ENCODE measurements at places on chromosomes 12 and 14. TPM values are rescaled to one million over a fixed set of nuclear protein-coding genes. Genes with fewer than 3 reads are reported as not detected.

DNA sequence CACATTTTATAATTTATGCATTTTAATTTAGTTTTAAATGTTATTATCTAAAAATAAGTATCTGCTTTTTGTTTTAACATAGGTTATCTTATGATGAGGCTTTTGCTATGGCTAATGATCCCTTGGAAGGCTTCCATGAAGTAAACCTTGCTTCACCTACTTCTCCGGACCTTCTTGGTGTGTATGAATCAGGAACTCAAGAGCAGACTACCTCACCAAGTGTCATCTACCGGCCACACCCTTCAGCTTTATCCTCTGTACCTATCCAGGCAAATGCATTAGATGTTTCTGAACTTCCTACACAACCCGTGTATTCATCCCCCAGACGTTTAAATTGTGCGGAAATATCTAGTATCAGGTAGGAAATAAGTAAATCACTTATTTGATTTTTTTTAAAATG lies 16.6 kb downstream of the RAB3IP start:
- H3K36me3 ChIP-seq: no peaks in the 10 kb centered on the region
- no peak for DNase-seq
- no peak overlapping the region for H3K27ac ChIP-seq
- no peaks in the 10 kb centered on the region for H3K27me3 ChIP-seq
- H3K4me3 ChIP-seq: no peak overlapping the region

DNA sequence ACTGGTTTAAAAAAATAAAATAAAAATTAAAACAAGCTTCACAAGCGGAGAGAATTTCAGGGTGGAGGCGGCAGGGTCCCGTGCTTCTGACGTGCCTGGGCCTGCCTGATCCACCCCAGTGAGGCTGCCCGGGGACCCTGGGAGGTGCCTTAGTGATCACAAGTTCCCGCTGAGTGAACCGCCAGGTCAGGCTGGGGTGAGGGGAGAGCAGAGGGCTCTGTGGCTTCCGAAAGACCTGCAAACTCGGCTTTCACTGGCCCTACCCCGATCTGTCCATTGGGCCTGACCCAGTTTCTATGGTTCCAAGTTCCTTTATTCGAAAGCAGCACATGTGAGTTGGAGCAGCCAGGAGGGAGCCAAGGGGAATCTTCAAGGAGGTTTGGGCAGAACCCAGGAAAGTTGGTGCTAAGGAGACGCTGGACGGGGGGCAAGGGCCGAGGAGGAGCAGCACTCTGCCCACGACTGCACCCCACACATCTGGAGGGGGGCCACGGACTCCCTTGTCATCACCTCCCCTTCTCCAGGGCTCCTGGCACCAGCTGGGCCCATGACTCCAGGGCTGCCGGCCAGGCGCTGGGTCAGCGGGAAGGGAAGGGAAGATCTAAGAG lies 12.9 kb downstream of the MMP14 start:
- H3K4me1 ChIP-seq: peaks cover 12% of the 10 kb centered on the region
- H3K36me3 ChIP-seq: no peaks in the 10 kb centered on the region
- DNase-seq: no peak
- no peak overlapping the region for H3K4me3 ChIP-seq
- no peaks in the 10 kb centered on the region for H3K27me3 ChIP-seq

- no peak for DNase-seq
- no peak overlapping the region for H3K4me3 ChIP-seq
- no peaks in the 10 kb centered on the region for H3K27me3 ChIP-seq
Measured at GRCh38 chr14:91339671-91340369, 77.8 kb downstream of the CCDC88C start.

- H3K27ac ChIP-seq: no peak overlapping the region
- no peaks in the 10 kb centered on the region for H3K4me1 ChIP-seq
- no peaks in the 10 kb centered on the region for H3K36me3 ChIP-seq
Measured at GRCh38 chr14:68599896-68600610, 192.8 kb downstream of the ZFP36L1 start.

DNA sequence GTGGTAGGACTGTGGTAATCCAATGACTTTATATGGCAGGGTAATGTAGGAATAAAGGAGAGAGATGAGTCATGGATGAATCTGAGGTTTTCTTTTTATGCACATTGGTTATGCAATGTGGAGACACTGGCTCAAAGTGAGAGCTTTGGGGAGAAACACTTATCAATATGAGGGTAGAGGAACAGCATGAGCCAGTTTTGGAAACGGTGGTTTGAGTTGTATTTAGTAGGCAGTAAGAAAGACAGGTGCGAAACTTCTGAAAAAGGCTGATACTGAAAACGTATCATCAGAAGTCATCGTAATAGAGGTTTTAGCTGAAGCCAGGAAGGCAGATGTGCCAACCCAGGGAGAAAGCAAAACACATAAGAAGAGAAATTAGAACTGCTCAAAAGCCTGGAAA lies 854.8 kb upstream of the SEL1L start:
- H3K27ac ChIP-seq: no peak overlapping the region
- H3K4me3 ChIP-seq: no peak overlapping the region
- H3K27me3 ChIP-seq: no peaks in the 10 kb centered on the region
- no peaks in the 10 kb centered on the region for H3K4me1 ChIP-seq
- no peak for DNase-seq

DNA sequence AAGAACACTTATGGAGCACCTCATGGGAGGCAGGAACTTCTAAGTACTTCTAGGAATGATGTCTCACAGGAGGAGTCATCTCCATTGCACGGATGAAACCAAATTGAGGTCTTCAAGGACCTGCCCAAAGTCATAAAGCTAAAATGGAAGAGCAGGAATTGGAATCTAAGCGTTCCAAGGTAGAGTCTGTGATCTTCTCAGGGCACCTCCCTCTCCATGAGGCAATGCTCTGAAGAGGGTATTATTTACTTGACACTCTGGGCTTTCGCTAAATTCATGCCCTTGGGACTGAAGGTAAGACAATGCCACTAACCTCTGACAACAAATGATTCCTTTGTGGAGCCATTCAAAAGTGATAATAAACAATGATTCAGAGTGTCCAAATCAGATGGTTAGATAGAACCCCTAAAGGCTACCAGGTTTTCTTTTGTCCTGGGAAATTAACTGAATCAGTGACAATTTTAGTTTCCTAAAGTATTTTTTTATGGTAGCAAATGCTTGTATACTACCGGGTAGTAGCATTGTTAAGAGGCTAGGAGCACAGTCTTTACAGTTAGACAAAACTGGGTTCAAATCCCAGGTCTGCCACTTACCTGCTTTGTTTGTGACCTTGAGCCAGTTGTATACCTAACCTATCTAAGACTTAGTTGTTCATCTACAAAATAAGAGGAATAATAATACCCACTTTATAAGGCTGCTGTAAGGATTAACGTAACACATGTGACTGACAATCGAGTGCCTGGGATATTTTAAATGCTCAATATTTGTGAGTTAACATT lies 12.3 kb downstream of the HMGA2 start:
- H3K4me1 ChIP-seq: no peaks in the 10 kb centered on the region
- DNase-seq: no peak
- no peaks in the 10 kb centered on the region for H3K36me3 ChIP-seq

DNA sequence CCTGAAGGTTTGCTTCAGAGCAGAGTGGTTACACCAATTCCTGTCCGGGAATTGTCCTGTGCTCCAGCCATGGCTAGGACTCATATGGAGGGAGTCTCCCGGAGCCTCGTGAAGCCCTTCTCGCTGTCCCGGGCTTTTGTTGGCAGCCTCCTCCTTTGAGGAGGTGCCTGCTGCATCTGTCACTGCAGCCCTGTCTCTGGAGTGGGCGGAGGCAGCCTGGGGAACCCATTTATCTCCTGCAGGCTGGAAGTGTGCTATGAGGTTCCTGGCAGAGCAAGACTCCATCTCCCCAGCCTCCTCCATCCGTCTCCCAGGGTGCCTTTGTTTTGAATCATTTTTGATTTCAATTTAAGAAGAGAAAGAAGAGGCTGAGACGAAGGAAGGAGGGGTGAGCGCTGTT lies 355.3 kb downstream of the GLT1D1 start:
- no peaks in the 10 kb centered on the region for H3K4me1 ChIP-seq
- DNase-seq: no peak
- H3K27me3 ChIP-seq: no peaks in the 10 kb centered on the region
- no peaks in the 10 kb centered on the region for H3K36me3 ChIP-seq

DNA sequence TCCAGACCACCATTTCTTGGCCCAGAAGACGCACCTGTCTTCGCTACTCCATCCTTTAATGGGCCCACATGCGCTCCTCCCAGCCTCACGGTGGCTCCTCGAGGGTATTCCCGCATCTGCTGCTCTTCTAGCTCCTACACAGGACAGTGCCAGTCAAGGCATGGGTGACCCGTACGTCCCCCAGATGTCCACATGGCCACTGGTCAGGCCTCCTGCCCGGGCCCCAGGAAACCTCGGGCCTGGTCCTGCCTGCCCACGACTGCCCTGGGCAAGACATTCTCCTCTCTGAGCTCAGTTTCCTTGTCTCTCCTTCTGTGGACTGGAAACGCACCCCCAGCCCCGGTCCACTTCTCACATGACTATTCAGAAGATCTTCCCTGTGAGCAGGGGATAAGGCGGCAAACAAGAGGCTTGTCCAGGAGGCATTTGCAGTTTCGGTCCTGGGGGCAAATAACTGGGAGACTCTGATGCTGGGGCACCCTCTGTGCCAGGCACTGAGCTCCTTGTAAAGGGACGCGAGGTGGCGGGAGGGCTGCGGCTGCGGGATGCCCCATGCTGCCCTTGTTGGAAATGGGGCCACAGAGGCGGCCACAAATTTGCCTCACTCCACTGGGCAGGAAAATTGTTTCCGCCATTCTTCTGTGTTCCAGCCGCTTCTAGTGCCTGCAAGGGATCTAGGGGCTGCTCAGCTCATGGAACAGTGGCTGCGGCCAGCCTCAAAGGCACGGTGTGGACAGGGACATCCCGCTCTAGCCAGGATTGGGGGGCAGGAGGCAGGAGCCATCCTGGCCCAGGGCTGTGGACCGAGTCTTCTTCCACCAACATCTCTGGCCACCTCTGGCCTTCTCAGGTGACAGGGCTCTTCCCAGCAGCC lies 6.8 kb upstream of the BEGAIN start:
- no peak for DNase-seq
- H3K4me1 ChIP-seq: no peaks in the 10 kb centered on the region
- H3K36me3 ChIP-seq: no peaks in the 10 kb centered on the region
- H3K27me3 ChIP-seq: no peaks in the 10 kb centered on the region
- no peak overlapping the region for H3K27ac ChIP-seq

- H3K4me1 ChIP-seq: no peaks in the 10 kb centered on the region
- no peaks in the 10 kb centered on the region for H3K36me3 ChIP-seq
- no peaks in the 10 kb centered on the region for H3K27me3 ChIP-seq
- no peak overlapping the region for H3K27ac ChIP-seq
- H3K4me3 ChIP-seq: no peak overlapping the region
Measured at GRCh38 chr12:87439990-87440827, 589.0 kb downstream of the C12orf50 start.

GRCh38 chr12:116233669-116234068 lies 43.8 kb downstream of the MED13L start:
- no peaks in the 10 kb centered on the region for H3K27me3 ChIP-seq
- H3K4me1 ChIP-seq: peaks cover 13% of the 10 kb centered on the region
- no peak overlapping the region for H3K4me3 ChIP-seq
- no peaks in the 10 kb centered on the region for H3K36me3 ChIP-seq
- no peak for DNase-seq

DNA sequence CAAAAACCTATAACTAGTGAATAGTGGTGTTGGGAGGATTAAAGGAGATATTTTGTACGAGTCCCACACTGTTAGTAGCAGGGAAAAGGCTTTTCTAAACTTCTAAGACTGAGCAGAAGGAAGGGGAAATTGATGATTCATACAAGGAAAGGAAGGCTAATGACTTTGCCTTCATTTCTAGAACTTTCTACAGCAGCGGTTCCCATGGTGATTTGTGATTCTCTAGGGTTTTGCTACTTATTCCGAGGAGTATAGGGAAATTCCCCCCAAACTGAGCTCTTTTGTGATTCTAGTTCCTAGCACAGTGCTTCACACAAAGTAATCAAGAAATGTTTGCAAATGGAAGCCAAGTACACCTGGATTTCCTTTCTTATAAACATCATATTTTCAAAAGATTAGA lies 23.8 kb upstream of the PWP1 start:
- H3K4me1 ChIP-seq: no peaks in the 10 kb centered on the region
- H3K27ac ChIP-seq: no peak overlapping the region
- H3K36me3 ChIP-seq: peaks cover 4% of the 10 kb centered on the region
- H3K4me3 ChIP-seq: no peak overlapping the region
- no peak for DNase-seq

- DNase-seq: no peak
- no peaks in the 10 kb centered on the region for H3K4me1 ChIP-seq
- no peaks in the 10 kb centered on the region for H3K27me3 ChIP-seq
- H3K27ac ChIP-seq: no peak overlapping the region
- H3K36me3 ChIP-seq: no peaks in the 10 kb centered on the region
- no peak overlapping the region for H3K4me3 ChIP-seq
Measured at GRCh38 chr14:83714151-83714550, 1815.8 kb upstream of the FLRT2 start.

- H3K27me3 ChIP-seq: no peaks in the 10 kb centered on the region
- H3K4me3 ChIP-seq: no peak overlapping the region
- peaks cover 7% of the 10 kb centered on the region for H3K4me1 ChIP-seq
- H3K27ac ChIP-seq: no peak overlapping the region
- no peak for DNase-seq
Measured at GRCh38 chr12:53062977-53063707, 13.3 kb downstream of the TNS2 start.

DNA sequence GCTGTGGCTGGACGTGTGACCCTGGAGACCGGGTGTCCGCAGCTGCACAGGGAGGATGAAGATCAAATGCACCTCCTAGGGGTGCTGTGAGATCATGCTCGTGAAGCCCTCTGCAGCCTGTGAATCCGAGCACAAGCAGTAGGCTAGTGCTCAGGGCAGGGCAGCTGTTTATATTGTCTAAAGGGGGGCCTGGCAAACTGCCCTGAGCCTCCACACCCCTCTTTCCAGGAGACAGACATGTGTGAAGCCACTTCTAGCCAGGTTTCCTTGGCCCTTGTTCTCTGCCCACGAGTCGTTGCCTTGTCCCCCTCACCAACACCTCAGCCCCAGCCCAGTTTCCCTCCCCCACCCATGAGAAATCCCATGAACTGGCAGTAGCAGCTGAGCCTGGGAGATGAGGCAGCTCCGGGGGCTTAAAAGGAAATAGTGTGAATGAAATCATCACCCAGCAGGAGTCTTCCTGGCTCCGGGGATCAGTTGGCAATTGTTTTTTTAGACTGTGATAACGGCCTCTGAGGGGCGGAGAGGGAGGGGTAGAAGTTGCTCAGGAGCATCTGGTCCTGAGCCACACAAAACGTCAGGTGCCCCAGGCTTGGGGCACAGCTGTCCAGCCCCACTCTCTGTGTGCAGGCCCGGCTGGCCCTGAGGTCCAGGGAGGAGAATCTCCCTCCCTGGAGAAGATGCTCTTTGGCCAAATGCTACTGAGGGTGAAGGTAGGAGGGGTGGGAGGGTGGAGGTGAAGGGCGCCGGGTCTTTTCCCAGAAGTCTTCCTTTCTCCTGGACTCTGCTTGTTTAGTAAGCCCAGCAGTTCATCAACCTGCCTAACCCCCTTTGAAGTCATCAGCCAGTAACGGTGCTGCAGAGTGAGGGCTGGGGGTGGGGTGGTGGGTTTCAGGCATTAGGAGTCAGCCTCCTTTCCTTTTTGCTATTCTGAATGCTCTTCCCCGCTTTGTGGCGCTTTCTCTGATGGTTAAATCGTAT lies 4.0 kb downstream of the FGF6 start:
- DNase-seq: no peak
- no peaks in the 10 kb centered on the region for H3K36me3 ChIP-seq
- H3K27me3 ChIP-seq: no peaks in the 10 kb centered on the region
- H3K4me3 ChIP-seq: no peak overlapping the region
- no peak overlapping the region for H3K27ac ChIP-seq

Gene SLCO1B1
- total RNA-seq: not detected

Gene ANO4
- not detected for total RNA-seq

Gene GPATCH2L
- 36.0 TPM for total RNA-seq

Gene PCK2
- total RNA-seq: 79.6 TPM

Gene ARHGAP9
- total RNA-seq: 116 TPM

Gene AICDA
- total RNA-seq: 0.71 TPM

Gene ZC2HC1C
- 2.2 TPM for total RNA-seq

Gene MANSC1
- 0.31 TPM for total RNA-seq

Gene FLRT2
- not detected for total RNA-seq

Gene GOLGA5
- 17.4 TPM for total RNA-seq

Gene CYP27B1
- 7.2 TPM for total RNA-seq

Gene ART4
- total RNA-seq: not detected

Gene GMFB
- total RNA-seq: 56.4 TPM
